RWPE1 (cell line): ENCODE measurements at places on chromosomes 13 and 19.

GRCh38 chr13:80297094-80297493 is 43.8 kb downstream of the SPRY2 start:
- DNase-seq: no peak

- no peak for DNase-seq
Measured at GRCh38 chr13:112664501-112665203, 25.2 kb upstream of the ATP11A start.

GRCh38 chr13:73918691-73919090 is 215.5 kb downstream of the KLF12 start:
- DNase-seq: no peak

- no peak for DNase-seq
Measured at GRCh38 chr13:45828256-45828968, 23.1 kb downstream of the SIAH3 start.

GRCh38 chr13:37621811-37622361 is 23.3 kb upstream of the POSTN start:
- DNase-seq: no peak

GRCh38 chr13:111958612-111959395 is 108.1 kb upstream of the SOX1 start:
- no peak for DNase-seq

DNA sequence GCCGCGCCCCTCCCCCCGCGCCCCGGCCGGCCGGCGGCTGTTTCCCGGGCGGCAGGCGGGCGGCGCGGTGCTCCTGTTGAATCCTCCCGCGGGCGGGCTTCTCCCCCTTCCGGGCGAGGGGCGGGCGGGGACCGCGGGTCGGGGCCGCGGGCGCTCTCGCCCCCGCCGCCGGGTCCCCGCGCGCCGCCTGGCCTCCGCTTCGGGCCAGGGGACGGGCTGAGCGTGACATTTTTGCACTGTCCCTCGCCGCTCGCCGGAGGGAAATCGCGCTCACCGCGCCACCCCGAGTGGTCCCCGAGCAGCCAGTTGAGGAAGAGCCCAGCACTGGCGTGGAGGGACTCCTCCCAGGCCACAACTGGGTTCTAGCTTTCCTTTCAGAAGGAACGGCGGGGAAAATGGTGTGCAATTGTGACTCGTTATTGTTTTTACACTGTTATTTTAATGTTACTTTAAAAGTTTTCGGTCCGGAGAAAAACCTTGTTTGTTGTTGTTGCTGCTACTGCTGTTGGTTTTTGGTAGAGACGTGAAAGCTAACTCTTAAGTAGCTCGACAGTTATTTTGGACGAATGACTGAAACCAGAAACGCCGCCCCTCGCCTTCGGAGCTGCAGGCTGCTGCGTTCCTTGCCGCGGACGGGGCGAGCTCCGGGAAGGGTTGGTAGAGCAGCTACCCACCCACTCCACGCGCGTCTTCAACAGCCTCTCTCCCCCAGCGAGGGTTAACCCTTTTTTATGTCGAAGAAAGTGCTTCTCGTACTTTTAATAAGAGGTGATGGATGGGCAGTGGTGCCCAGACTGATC is 959 bp downstream of the PDS5B start:
- DNase-seq: no peak

- DNase-seq: no peak
Measured at GRCh38 chr19:52227196-52227940, 37.5 kb downstream of the PPP2R1A start.

DNA sequence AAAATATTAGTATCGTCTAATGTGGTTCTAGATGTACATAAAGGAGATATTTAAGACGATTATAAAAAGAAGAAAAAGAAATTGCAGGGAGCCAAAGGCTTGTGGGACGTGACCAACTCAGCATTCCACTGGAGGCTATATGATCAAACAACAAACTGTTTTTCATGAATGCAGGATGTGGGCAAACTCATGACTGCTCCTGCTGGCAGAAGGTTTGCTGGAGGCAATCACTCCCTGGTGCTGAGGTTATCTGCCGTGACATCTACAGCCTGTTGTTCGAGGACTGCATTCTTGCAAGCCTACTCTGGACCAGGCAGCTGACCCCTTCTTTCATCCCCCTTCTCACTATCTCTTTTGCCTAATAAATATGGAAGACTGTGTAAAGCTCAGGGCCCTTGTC is 518.1 kb downstream of the UQCRFS1 start:
- no peak for DNase-seq
